ENCODE measurements at places on chromosomes 6 and 20.
A peak's percentile ranks its signal among the peaks of the same experiment; 100 is the strongest.

- no peak for DNase-seq
These were observed 17.3 kb downstream of the TUBB2B start for GRCh38 chr6:3210024-3210610.

- no peak for DNase-seq
These were observed 201.1 kb downstream of the OGFRL1 start for GRCh38 chr6:71489736-71490135.

DNA sequence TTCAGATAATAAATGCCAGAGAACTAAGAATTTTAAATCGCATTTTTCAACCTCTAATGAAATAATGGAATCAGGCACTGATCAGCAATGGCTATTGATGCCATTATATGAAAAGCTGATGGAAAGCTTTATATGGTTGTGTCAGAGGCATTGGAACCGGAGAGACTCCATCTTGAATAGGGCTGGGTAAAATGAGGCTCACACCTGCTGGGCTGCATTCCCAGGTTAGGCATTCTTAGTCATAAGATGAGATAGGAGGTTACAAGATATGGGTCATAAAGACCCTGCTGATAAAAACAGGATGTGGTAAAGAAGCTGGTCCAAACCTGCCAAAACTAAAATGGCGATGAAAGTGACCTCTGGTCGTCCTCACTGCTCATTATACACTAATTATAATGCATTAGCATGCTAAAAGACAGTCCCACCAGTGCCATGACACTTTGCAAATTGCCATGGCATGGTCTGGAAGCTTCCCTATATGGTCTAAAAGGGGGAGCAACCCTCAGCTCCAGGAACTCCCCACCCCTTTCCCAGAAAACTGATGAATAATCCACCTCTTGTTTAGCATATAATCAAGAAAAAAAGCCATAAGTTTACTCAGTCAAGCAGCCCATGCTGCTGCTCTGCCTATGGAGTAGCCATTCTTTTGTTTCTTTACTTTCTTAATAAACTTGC, 40.2 kb upstream of the CD83 start:
- no peak for DNase-seq

DNA sequence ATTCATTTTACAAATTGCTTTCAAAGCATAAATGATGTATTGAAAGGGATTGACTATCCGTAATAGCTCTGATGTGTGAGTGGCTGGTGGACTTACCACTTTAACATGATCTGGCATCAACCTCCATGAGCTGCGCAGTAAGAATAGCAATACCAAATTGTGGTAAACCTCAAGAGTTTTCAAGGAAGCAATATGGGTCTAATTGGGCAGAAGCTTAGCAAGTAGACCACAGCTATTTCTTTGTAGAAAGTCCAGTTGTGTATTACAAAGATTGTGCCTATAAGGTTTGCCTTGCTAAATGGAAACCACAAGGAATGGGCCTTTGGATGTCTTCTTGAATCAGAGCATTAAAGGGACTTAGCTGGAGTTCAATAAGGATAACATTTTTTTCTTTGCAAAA, 736.6 kb downstream of the KIF16B start:
- DNase-seq: no peak

GRCh38 chr20:40606660-40607059, 82.4 kb downstream of the MAFB start:
- no peak for DNase-seq

DNA sequence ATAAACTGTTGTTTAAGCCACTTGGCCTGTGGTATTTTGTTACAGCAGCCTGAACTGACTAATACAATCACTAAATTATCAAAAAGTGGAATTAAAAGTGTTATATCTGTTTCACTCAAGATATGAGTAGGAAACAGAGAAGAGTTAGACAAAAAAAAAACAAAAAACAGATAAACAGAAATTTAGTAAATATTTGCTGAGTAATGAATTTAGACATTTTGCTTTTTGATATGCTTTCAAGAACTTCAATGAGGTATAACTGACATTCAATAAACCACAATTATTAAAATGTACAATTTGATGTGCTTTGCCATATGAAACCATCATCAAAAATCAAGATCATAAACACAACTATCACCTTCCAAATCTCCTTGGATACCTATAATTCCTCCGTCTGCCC, 369.2 kb downstream of the PAX1 start:
- no peak for DNase-seq

DNA sequence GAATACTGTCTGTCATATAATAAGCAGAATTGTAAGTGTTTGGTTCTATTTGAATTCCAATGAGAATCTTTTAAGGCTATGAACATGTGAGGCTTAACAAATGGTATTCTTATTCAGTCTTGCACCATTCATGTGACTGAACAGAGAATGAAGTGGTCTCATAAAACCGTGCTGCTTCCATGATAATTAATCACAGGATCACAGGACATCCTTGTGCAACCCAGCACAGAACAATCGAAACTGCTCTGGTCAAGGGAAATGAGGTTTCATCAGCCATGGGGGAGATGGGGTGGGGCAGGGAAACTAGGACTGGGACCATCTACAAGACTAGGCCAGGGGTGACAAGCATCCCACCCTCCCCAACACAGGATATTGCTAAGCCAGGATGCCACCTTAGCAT, 6.0 kb downstream of the PPIL6 start:
- DNase-seq: no peak

DNA sequence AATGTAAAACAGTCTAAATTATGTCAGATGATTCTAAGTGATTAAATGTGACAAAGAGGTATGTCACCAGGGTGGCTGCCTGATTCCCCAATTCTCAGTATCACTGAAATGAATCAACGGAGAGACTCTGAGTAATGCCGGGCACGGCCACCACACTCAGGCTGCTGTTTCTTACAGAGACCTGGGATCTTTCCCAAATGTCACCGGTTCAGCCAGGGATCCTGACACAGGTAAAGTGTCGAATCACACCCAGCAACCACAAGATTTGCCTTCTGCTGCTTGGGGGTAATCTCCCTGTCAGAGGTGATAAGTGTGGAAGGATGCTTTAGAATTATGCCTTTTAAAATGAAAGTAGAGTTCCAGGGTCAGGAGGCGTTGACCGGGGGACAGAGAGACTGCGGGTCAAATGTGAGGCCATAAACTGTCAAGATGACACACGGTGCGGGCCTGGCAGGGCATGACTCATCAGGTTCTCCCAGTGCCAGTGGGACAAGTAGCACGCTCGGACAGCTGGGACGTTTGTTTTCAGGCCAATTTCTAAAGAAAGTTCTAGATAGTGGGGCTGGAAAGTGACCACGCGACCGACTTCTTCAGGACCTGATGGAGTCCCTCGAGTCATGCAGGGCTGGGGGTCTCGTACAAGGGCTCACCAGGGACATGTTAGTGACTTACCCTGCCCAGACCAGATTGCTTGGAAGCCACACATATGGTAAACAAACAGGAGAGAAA, 48.9 kb downstream of the PRDM1 start:
- DNase-seq: no peak

GRCh38 chr6:31776989-31777666, at the start of gene VWA7:
Gene VWA7, minus strand, starts transcription at chr6:31777328. Its CDS starts 549 bp downstream, at chr6:31776779.
- no peak for DNase-seq

GRCh38 chr6:118889163-118889562, 4.8 kb upstream of the ASF1A start:
- no peak for DNase-seq

GRCh38 chr6:83067448-83068439, at the start of gene DOP1A:
Gene DOP1A, plus strand, starts transcription at chr6:83067671. Its CDS starts 29,307 bp downstream, at chr6:83096978.
- peak; percentile 50 for DNase-seq

- no peak for DNase-seq
These were observed 600.5 kb upstream of the GJE1 start for GRCh38 chr6:141532211-141532610.

GRCh38 chr6:18171871-18172270, 16.6 kb downstream of the KDM1B start:
- DNase-seq: no peak

GRCh38 chr6:165605901-165606739, 56.9 kb downstream of the PDE10A start:
- no peak for DNase-seq

- no peak for DNase-seq
These were observed 11.8 kb downstream of the HRH3 start for GRCh38 chr20:62208061-62208794.

- no peak for DNase-seq
These were observed 122.4 kb upstream of the CITED2 start for GRCh38 chr6:139496654-139497344.

Measured in SIG-M5 (cell line).